ENCODE measurements at places on chromosomes 16 and 17.

DNA sequence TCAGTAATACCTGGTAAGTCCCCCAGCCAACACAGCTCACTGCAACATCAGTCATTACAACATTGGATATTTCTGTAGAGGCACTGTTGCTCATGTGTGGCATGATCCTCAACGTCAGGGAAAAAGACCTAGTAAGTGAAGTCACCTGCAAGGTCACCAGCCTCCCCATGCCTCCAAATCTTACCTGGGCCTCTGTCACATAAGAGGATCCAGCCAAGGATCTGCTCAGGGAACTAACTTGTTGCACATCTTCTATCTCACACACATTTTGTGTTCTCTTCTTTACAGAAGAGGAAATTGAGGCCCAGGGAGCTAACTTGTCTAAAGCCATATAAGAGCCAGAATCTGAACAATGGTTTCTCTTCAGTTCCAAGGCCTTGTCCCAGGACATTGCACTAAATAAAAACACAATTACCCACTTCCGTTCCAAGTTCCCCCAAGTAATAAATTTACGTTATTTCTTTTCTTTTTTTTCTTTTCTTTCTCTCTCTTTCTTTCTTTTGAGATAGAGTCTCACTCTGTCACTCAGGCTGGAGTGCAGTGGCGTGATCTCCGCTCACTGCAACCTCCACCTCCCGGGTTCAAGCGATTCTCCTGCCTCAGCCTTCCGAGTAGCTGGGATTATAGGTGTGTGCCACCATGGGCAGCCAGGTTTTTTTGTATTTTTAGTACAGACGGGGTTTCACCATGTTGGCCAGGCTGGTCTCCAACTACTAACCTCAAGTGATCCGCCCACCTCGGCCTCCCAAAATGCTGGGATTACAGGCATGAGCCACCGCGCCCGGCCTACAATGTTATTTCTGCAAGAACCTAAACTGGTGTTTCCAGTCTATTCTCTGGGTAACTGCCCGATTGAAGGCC lies 1.3 kb downstream of the SHMT1 start:
- no peak for DNase-seq

DNA sequence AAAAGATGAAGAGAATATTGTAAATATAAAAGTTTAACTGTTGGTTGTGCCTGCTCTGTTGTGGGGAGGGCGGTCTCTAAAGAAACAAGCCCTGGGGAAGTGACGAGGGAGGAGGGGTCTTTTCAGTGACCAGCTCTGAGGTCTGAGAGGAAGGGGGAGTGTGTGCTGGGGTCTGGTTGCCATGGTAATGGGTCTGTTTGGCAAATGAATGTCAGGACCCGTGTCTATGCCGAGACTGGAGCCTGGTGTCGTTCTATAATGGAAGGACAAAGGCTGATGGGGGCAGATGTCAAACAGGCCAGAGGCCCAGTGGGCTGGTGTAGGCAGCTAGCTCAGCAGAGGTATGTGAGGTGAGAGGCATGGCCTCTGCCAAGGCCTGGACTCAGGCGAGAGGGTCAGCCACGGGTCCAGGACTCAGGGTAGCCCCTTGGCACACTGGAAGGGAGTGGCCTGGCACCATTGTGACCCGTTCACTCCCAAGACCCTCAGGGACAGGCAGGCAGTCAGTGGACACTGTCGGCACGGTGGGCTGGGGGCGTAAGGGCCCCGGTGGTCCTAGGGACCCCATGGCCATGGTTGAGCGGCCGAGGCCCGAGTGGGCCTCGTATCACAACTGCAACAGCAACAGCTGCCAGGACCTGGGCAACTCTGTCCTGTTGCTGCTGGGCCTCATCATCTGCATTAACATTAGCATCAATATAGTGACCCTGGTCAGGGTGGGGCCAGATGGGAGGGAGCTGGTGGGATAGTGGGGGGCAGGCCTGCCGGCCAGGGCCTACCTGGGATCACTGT lies at the start of gene SPEM1:
SPEM1 (plus strand) TSS at position 506 of the 792 bp plus-strand sequence; CDS start at position 567, 61 bp downstream.
- DNase-seq: no peak

DNA sequence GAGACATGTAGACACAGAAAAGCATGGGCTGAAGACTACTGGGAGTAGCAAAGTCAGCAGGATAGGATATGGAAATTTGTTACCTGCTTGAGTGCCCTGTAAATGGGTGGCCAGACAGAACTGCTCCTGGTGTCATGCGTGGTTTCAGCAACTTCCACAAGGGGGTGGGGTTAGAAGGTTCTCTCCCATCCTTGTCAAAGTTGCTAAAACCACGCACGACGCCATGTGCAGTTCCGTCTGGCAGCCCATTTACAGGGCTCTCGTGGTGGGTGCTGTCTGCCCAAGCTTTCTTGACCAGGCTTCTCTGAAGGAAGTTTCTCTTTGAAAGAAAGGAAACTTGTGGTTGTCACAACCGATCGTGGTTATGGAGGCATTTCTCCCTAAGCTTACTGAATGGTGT lies 6.9 kb upstream of the DBNDD1 start:
- DNase-seq: no peak

DNA sequence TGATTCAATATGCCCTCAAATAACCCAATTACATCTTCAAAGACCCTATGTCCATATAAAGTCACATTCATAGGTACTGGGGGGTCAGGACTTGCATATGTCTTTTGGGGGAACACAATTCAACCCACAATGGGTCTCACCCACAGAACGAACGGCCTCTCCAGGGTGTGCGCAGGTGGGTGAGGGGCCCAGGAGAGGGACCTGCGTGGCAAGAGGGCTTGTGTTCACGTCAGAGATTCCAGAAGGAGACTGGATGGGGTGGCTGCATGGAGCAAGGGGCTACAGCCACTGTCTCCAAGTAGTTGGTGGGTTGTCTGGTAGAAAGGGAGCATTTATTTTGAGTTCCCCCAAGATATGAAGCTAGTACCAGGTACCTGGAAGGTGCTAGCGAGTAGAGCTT lies 212.2 kb downstream of the SEC14L1 start:
- DNase-seq: no peak

- DNase-seq: no peak
Measured at GRCh38 chr17:67982034-67982640, 14.1 kb downstream of the C17orf58 start.

GRCh38 chr16:57786632-57787518 lies 15.4 kb downstream of the KIFC3 start:
- DNase-seq: no peak
